ENCODE measurements at places on chromosomes 6 and 20. TPM values are rescaled to one million over a fixed set of nuclear protein-coding genes. Genes with fewer than 3 reads are reported as not detected.

The HRH3 gene
- total RNA-seq, result not detected

The HEY2 gene
- not detected for total RNA-seq

The C6orf58 gene
- total RNA-seq, result not detected

The DDO gene
- total RNA-seq, result 0.09 TPM

The PPIL6 gene
- total RNA-seq, result 1.4 TPM

The SAMD5 gene
- total RNA-seq, result 0.26 TPM

The NR2E1 gene
- total RNA-seq, result not detected

The TMEM217 gene
- total RNA-seq, result 2.0 TPM

The ECT2L gene
- 0.09 TPM for total RNA-seq

The LBP gene
- 0.16 TPM for total RNA-seq

The ETV7 gene
- 0.47 TPM for total RNA-seq

The ACSS1 gene
- 0.63 TPM for total RNA-seq

The ZNF512B gene
- 5.2 TPM for total RNA-seq

The DDR1 gene
- total RNA-seq, result 21.1 TPM

The KIF3B gene
- 28.2 TPM for total RNA-seq

The BFSP1 gene
- total RNA-seq, result 2.3 TPM

The NKAIN2 gene
- not detected for total RNA-seq

The GABRR2 gene
- 0.16 TPM for total RNA-seq

The PNRC1 gene
- 33.7 TPM for total RNA-seq

The MBOAT1 gene
- total RNA-seq, result 2.4 TPM

The RAET1G gene
- 10.5 TPM for total RNA-seq

The PHACTR3 gene
- total RNA-seq, result not detected

The CALHM4 gene
- not detected for total RNA-seq

The BTNL2 gene
- total RNA-seq, result not detected

The NINL gene
- total RNA-seq, result 17.0 TPM

The UBE2V1 gene
- 28.1 TPM for total RNA-seq

The SPATA2 gene
- 1.1 TPM for total RNA-seq

The OLIG3 gene
- total RNA-seq, result not detected

The PDE10A gene
- total RNA-seq, result 1.3 TPM

The MOCS1 gene
- 5.7 TPM for total RNA-seq

The RIPPLY2 gene
- total RNA-seq, result not detected

The TMEM74B gene
- total RNA-seq, result not detected

The PLCB4 gene
- total RNA-seq, result 8.2 TPM

The GLYATL3 gene
- total RNA-seq, result not detected

The RRAGD gene
- total RNA-seq, result 0.09 TPM

The MPC1 gene
- total RNA-seq, result 32.9 TPM
